ENCODE measurements at places on chromosomes 5 and 9.

DNA sequence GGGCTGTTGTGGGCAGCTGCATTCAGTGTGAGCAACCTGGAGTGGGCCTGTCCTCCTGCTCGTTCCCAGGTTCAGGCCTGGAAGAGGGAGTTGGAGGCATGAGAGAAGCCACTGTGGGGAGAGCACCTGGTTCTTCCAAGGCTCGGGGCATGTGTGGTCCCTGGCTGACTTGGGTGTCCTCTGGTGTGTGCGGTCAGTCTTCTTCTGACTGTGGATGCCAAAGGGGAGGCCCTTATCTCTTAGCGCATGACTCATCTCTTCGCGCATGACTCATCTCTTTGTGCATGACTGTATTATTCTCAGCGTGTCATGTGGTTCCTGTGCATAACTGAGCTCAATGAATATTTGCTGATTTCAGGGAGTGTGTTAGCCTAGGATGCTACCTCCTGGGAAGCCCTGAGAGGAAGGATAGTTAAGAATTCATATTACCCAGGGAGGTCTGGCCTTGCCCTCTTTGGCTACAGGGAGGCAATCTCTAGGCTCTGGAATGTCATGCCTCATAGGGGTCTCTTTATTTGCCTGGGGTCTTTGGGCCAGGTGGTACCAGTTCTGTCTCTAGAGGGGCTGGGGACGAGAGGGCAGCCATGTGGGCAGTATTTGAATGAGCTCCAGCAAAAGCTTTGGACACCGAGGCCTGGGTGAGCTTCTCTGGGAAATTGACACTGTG, 188.7 kb downstream of the HSPA4 start:
- H3K27ac ChIP-seq, result no peak overlapping the region
- no peaks in the 10 kb centered on the region for H3K36me3 ChIP-seq
- no peaks in the 10 kb centered on the region for H3K27me3 ChIP-seq
- DNase-seq, result no peak

GRCh38 chr5:55601204-55601618, 66.4 kb upstream of the PLPP1 start:
- H3K4me3 ChIP-seq, result no peak overlapping the region
- peaks cover 30% of the 10 kb centered on the region for H3K4me1 ChIP-seq
- H3K27me3 ChIP-seq, result no peaks in the 10 kb centered on the region
- DNase-seq, result peak; percentile 57
- no peaks in the 10 kb centered on the region for H3K36me3 ChIP-seq
- no peak overlapping the region for H3K27ac ChIP-seq

DNA sequence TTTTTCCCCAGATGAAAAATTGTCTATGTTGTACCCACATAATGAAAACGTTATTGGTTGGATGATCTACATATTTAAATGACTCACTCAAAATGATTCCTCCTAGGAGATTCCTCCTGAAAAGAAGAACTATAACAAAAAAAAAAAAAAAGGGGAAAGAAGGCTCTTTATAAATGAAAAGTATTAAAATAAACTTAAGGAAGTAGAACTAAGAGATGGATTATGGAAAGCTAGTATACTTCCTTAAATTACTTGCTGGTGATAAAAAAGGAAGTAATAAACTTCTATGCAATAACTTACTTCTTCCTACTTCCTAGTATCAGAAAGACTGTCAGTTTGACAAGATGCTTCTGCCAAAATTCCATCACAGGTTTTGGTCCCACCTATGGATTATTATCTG, 1087.7 kb downstream of the CDH12 start:
- H3K4me3 ChIP-seq, result no peak overlapping the region
- no peaks in the 10 kb centered on the region for H3K27me3 ChIP-seq
- H3K27ac ChIP-seq, result no peak overlapping the region
- no peak for DNase-seq
- no peaks in the 10 kb centered on the region for H3K4me1 ChIP-seq

DNA sequence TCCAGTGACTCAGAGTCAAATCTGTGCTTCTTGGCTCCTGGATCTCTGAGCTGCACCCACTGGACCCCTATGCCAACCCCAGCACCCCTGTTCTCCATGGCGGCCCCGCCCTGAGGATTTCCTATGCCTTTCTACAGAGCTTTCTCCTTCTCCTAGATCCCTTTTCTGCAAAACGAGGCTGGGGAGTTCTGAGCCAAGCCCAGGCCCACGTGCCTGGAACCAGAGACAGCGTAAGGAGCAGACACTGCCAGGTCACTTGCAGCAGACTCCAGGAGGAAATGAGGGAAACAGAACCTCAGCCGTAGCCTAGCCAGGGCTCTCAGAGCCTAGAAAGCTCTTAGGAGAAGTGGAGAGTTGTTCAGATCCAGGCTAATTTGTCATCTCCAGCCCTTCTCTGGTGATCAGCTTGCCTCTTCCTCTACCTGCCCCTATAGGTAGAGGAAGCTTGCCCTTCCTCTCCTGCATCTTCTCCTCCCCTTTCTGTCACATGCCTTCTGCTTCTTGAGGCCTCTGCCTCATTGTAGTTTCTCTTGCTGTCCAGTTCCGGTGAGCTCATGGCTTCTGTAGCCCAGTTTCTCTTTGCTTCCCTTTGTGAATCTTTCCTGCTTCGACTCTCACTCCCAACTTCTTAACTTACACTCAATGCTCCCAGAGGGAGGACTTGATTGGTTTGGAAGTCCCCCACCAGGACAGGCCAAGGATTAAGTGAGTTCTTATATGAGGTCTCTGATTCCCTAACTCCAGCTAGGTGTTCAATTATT, 163.4 kb downstream of the RGS3 start:
- peaks cover 24% of the 10 kb centered on the region for H3K4me1 ChIP-seq
- no peaks in the 10 kb centered on the region for H3K27me3 ChIP-seq
- H3K36me3 ChIP-seq, result no peaks in the 10 kb centered on the region
- no peak for DNase-seq

DNA sequence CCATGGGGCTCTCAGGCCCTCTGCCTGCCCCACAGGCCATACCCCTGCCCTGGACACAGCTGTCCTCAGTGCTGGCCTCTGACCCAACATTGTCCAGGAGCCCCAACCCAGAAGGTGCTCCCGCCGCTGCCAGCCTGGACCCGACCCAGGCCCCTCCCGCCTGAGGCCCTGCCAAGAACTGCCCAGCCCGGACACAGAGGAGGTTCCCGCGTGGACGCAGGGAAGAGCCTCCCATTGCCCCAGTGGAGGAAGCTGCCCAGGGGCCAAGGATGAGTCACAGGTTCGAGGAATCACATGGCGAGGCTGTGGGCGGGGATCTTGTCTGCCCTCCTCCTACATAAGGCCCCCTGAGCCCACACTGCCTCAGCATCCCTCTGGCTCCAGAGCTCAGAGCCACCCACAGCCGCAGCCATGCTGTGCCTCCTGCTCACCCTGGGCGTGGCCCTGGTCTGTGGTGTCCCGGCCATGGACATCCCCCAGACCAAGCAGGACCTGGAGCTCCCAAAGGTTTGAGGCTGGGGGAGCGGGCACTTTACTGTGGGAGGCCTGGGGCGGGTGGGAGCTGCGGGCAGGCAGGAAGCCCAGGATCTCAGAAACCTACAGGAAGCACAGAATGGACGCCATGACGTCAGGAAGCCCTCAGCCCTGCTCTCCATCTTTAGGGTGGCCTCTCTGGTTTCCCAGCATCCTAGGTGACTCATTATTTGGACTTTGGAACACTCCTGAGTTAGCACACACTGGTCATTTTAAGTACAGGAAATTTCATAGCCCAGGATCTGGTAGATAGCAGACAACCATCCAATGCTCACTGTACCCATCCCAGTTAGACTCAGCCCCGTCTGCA, at the start of gene PAEP:
Gene PAEP (plus strand): TSS at position 366 of the 844 bp plus-strand sequence.
- no peak for DNase-seq
- H3K27ac ChIP-seq, result no peak within 1 kb of the TSS
- no peaks in the 10 kb centered on the region for H3K36me3 ChIP-seq
- no peaks in the 10 kb centered on the region for H3K4me1 ChIP-seq
- no peaks in the 10 kb centered on the region for H3K27me3 ChIP-seq
- no peak within 1 kb of the TSS for H3K4me3 ChIP-seq

DNA sequence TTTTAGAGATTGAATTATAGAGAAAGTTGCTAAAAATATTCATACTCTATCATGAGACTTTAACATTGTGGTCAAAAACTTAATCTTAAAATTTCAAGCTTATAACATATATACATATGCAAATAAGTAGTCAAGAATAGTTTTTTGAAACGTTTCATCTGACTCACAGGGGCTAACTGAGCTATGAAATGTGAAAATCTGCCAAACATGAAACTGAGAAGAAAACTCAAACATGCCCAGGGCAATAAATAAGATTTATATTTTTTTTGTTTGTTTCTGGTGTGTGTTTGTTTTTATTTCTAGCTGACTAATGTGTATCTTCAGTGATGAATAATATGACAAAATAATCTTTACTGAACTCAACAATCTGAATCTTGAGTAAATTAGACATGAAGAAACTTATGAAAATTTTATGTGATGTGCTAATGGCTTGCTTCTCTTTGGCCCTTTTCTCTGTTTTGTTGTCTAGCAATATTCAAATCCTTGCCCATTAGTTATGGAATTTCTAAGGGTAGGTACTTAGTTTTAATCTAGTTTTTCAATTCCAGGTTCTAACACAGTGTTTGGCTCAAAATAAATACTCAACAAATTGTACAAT, 99.9 kb downstream of the FAM174A start:
- H3K27ac ChIP-seq, result no peak overlapping the region
- DNase-seq, result no peak
- no peak overlapping the region for H3K4me3 ChIP-seq
- H3K36me3 ChIP-seq, result no peaks in the 10 kb centered on the region

DNA sequence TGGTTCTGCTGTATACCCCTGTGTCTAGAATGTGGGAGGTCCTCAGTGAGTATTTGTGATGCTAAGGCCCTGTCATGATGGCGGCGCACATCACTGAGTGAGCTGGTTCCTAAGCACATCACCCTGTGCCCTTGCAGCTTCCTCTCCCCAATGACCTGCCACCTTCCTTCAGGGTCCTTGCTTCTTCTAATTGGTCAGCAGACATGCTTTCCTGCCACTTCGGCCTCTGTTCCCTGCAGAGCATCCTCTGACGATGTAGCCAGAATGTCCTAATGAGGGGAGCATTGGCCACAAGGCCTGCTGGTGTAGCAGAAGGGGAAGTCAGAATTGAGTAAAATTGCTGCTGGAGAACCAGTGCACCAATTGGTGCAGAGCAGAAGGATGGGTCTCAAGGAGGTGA, 31.1 kb upstream of the ANGPTL2 start:
- no peaks in the 10 kb centered on the region for H3K36me3 ChIP-seq
- H3K27me3 ChIP-seq, result no peaks in the 10 kb centered on the region
- no peak overlapping the region for H3K27ac ChIP-seq
- no peak overlapping the region for H3K4me3 ChIP-seq
- no peak for DNase-seq
- peaks cover 5% of the 10 kb centered on the region for H3K4me1 ChIP-seq

DNA sequence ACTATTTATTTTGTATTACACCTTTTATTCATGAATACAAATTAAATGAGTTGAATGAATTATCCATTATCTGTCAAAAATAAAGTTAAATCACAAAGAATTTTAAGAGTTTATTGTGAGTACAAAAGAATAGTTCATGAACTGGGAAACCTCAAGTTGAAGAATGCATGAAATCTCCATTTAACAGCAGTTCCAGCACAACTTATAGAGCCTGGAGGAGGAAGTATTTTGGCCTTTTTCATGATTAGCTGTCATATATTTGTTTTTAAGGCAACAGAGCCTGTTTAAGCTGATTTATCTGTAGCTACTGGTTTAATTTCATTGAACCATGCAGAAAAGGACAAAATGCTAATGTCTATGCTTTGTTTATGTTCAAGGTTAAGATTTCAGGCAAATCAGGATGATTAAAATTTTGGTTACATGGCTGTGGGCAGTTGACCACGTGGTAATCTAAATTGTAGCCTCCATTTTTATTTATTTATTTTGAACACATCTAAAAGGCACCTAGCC, 12.2 kb downstream of the SPINK1 start:
- no peak overlapping the region for H3K27ac ChIP-seq
- H3K4me1 ChIP-seq, result no peaks in the 10 kb centered on the region

GRCh38 chr9:110143950-110144545, 63.9 kb downstream of the C9orf152 start:
- no peaks in the 10 kb centered on the region for H3K27me3 ChIP-seq
- no peaks in the 10 kb centered on the region for H3K36me3 ChIP-seq
- no peak for DNase-seq
- no peak overlapping the region for H3K4me3 ChIP-seq
- no peak overlapping the region for H3K27ac ChIP-seq

DNA sequence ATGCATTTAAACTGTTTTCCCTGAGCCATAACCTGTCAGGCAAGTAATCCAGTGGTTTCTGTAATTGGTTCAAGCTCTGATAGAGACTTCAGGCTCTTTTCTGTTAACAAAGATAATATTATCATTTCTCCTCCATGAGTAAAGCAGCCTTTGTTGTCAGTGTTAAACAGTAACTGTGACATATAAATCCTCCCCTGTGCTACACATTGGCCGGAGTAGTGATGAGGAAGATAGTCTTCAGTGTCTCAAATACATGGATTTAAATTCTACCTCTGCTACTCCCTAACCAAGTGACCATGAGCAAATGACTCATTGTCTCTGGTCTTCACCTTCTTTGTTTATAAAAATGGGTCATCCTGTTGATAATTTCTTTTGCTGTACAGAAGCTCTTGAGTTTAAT, 615.5 kb upstream of the CHD1 start:
- no peaks in the 10 kb centered on the region for H3K4me1 ChIP-seq
- no peaks in the 10 kb centered on the region for H3K36me3 ChIP-seq
- DNase-seq, result no peak
- H3K27ac ChIP-seq, result no peak overlapping the region

GRCh38 chr9:32525709-32526030, 326 bp downstream of the RIGI start:
- peaks cover 10% of the 10 kb centered on the region for H3K4me1 ChIP-seq
- peak overlapping the region; percentile 55 for H3K4me3 ChIP-seq
- H3K36me3 ChIP-seq, result no peaks in the 10 kb centered on the region
- no peak for DNase-seq
- no peak overlapping the region for H3K27ac ChIP-seq
- no peaks in the 10 kb centered on the region for H3K27me3 ChIP-seq

- no peak overlapping the region for H3K27ac ChIP-seq
- no peak overlapping the region for H3K4me3 ChIP-seq
- H3K4me1 ChIP-seq, result no peaks in the 10 kb centered on the region
Observed at GRCh38 chr5:9558319-9558965, 12.6 kb upstream of the SEMA5A start.

DNA sequence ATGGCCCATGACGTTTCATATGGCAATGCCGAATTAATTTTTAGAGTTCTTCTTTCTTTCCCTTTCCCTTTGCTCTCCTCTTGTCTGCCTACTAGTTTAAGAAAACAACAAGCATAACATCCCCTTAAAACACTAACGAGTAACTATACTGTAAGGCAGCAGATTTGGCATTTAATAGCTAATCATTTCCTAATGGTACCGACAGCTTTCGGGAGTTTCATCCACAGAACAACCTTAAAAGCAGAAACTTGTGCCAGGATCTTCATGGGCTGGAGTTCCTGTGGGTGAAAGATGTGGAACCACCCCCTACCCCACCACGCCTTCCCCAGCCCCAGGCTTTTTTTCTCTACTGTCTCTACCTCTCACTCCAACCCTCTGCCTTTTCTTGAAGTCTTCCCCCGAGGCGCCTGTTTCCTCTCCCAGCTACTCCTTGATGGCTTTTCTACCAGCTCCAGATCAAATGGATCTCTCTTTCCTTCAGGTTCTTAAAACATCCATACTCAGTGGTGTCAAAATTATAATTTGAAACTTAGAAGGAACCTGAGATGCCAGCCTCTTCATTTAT, 319.5 kb downstream of the PIK3R1 start:
- H3K27ac ChIP-seq, result no peak overlapping the region
- H3K27me3 ChIP-seq, result no peaks in the 10 kb centered on the region
- H3K4me3 ChIP-seq, result no peak overlapping the region
- no peak for DNase-seq

All from neural progenitor cell (in vitro differentiated cells).